ENCODE measurements at places on chromosomes 2 and 18.

DNA sequence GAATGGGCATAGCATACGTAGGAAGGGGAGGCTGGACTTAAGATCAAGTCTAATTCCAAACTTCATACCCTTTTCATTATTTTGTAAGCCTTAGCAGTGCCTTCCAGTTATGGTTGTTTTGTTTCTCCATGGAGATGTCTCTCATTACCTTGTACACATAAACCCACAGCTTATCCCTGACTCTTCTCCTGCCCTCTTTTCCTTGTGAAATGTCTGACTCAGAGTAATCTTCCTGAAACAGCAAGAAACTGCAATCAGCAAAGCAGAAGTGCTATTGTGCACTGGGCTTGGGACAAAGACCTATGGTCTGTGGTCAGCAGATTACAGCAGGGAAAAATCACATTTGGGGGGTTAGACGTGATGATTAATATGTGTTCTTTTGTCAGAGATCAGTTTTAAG is 176.7 kb downstream of the IKZF2 start:
- no peak for DNase-seq

DNA sequence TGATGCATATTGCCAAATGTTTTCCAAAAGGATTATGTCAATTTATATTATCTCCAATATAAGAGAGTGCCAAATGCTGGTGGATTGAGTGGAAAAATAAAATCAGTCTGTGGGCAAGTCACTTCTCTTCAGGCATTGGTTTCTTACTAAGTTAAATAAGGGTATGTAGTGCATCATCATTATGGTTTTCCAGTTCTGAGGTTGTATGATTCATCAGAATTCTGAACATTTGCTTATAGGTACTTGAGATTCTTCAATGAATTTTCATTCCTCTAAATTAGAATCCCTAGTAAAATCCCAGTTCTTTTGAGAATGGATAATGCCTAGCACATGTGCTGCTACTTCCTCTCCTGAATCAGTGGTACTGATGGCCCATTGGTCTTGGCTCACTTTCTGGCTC is 188.9 kb upstream of the OSR1 start:
- no peak for DNase-seq

- peak; percentile 86 for DNase-seq
Measured at GRCh38 chr18:51029694-51030536, at the start of gene SMAD4. SMAD4 (plus strand) TSS chr18:51030213; CDS start chr18:51047047, 16,834 bp downstream.

GRCh38 chr2:49973917-49974368 is 819.6 kb upstream of the FSHR start:
- DNase-seq: no peak

DNA sequence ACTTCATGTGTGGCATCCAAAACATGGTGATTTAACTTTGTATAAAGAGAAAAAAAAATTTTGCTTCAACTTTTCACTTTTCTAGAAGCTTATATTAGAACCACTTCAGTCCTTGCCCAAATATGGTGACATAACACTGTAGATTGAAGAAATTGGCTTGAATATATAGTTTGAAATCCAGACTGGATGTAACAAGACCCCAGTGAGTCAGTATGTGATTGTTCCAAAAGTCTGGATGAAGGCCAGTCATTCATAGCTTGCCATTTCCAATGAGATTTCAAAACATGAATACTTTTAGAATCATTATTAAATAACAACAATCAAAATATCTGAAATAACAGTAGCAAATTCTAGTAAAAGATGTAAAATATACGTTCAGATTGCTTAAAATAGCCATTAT is 104.8 kb upstream of the FN1 start:
- DNase-seq: no peak

Measured in RCC 7860 (cell line).